ENCODE measurements at places on chromosomes 2 and 18.

- DNase-seq = no peak
Measured at GRCh38 chr2:140873915-140874531, 1256.8 kb downstream of the LRP1B start.

DNA sequence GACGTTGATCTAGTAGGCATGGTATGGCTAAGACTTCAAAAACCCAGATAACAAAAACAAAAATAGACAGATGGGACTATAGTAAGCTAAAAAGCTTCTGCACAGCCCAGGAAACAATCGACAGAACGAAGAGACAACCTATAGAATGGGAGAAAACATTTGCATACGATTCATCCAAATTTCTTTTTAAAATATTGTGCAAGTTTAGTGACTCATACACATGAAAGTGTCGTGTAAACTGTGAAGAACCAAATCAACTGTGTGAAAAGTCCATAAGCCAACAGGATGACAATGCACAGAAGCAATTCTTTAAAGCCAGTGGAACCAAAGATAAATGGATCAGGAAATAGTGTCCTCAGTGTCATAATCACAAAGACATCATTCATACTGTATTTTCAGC lies 671.1 kb downstream of the RNF144A start:
- no peak for DNase-seq

DNA sequence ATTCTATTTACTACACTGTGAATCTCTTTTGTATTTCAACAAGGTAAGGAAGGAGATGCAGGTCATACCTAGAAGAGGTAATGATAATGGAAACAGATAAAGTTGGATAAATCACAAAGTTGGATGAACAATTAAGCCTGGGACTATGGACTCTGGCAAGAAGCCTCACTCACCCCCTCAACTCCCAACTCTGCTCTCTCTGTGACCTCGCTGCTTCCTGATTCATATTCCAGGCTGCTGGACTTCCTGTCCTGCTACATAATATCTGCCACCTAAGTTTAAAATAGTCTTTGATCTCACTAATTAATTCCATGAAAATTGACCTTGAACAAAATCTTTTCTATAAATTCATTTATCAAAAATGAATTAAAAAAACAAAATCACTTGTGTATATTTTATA lies 215.3 kb downstream of the CALCRL start:
- DNase-seq = no peak

GRCh38 chr2:229635371-229635680 lies 79.0 kb downstream of the DNER start:
- no peak for DNase-seq

- DNase-seq = no peak
Measured at GRCh38 chr2:86300496-86300895, 36.9 kb downstream of the REEP1 start.

DNA sequence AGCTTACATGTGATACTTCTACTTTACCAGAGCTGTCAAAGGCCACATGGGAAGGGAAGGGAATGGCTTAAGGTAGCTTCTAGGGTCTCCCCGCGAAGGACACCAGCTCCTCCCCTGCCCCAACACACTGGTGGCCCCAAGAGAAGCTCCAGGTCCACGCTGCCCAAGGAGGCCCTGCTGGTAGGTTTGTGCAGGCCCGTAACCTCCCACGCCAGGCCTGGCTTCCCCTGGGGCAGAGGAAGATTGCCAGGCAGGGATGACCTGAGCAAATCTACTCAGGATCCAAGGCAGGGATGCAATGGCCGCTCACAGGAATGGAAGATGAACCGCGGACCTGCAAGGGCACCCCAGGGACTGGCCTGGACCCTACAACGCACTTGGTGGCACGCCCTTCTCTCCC lies 205.1 kb downstream of the MGAT5 start:
- no peak for DNase-seq

- no peak for DNase-seq
Measured at GRCh38 chr2:105592288-105592687, 152.4 kb upstream of the NCK2 start.

GRCh38 chr2:63846487-63846886 lies 4.8 kb downstream of the UGP2 start:
- DNase-seq = no peak

DNA sequence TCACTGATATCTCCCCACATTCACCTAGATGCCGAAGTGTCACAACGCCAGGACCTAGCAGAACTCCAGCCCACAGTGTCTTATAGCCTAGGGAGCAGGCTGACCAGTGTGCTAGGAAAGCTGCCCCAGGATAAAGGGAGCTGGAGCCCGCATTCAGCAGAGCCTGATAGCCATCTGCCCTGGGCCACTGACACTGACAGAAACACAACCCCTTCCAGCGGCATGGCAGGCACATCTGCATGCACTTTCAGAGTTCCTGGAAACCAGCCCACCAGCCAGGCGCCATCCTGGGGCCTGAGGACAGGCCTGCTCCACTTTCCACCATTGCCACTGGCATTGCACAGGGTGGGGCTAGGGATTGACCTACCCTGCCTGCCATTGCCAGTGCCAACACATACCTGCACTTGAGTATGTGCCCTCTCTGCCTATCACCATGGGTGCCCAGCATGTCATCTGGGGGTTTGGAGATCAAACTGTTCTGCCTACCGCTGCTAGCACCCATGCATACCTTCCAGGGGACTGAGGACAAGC lies 290.1 kb upstream of the KLHL14 start:
- no peak for DNase-seq

- no peak for DNase-seq
Measured at GRCh38 chr2:70073493-70073892, 13.8 kb upstream of the PCBP1 start.

DNA sequence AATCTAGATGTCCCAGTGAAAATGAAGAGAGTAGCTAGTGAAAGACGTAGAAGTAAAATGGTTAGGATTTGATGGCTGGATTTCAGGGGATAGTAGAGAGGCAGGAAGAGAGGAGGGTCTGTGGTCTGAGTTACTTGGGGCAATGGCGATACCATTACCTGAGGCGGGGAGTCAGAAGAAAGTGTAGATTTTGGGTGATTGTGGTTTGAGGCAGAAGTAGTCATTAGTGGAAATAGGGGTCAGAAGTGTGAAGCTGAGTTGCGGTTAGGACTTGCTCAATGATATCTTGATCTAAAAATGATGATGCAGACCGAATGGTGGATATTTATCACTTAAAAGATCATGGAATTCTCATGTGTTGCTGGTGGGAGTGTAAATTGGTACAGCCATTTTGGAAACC lies 41.0 kb downstream of the CEP192 start:
- no peak for DNase-seq

GRCh38 chr2:242043538-242044312 lies 174.2 kb downstream of the RTP5 start:
- DNase-seq = no peak

GRCh38 chr18:59846814-59847490 lies 52.8 kb upstream of the PMAIP1 start:
- DNase-seq = no peak

DNA sequence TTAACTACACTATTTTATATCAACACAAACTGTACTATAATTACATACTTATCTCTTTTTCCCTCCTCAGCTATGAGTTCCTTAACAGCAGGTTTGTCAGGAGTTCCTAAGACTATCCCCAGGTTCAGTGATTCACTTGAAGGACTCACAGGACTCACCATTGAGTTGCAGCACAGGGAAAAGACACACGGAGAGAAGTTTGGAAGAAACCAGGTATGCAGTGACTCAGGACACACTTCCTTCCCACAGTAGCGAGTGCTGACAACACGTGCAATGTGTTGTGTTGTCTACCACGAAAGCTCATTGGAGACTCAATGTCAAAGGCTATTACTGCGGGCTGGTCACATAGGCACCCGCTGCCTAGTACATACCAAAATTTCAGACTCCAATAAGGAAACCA lies 32.0 kb downstream of the MGAT4A start:
- DNase-seq = no peak

DNA sequence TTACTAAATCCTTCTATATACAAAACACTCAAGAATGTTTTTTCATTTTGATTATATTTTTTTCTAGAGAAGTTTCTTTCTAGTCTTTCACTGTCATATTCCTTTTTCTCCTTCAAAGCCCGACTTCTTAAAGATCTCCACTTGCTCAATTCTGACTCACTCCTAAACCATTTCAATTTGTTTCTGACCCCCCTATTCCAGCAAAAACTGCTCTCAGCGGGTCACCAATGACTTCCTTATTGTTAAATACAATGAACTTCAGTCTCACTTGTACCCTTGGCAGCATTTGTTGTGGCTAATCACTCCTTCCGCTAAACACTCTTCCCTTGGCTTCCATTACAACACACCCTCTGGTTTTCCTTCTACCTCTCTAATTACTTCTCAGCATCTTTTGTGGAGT lies 111.1 kb upstream of the RBBP8 start:
- no peak for DNase-seq

DNA sequence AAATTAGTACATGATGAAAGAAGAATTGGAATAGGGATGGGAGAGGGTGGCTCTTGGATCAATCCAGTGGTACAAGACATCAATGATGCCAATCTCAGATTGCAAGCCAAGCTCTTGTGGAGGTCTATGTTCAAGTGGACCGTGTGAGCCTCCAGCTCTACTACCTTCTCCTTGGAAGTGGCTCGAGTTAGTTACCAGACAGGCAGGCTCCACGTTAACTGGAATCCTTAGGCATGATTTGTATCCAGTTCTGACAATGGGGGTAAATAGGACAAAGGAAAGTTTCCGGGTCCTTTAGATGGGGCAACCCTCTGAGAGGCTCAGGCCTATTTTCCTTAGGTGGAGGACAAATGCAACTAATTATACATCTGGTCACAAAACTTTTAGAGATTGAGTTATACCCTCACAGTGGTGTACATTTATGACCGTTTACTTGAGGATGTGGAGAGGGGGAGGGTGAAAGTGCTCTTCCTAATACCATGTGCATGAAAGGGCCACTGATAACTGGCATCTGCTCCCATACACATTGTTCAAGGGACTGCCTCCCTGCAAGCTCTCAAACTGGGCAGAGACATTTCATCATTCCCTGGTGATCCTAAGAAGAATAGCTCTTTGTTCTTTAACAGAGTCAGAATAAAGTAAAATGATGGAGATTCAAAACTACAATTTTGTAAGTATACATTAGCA lies 180.2 kb downstream of the SOCS6 start:
- DNase-seq = no peak

GRCh38 chr2:159449504-159450124 lies 163.1 kb upstream of the WDSUB1 start:
- DNase-seq = no peak

DNA sequence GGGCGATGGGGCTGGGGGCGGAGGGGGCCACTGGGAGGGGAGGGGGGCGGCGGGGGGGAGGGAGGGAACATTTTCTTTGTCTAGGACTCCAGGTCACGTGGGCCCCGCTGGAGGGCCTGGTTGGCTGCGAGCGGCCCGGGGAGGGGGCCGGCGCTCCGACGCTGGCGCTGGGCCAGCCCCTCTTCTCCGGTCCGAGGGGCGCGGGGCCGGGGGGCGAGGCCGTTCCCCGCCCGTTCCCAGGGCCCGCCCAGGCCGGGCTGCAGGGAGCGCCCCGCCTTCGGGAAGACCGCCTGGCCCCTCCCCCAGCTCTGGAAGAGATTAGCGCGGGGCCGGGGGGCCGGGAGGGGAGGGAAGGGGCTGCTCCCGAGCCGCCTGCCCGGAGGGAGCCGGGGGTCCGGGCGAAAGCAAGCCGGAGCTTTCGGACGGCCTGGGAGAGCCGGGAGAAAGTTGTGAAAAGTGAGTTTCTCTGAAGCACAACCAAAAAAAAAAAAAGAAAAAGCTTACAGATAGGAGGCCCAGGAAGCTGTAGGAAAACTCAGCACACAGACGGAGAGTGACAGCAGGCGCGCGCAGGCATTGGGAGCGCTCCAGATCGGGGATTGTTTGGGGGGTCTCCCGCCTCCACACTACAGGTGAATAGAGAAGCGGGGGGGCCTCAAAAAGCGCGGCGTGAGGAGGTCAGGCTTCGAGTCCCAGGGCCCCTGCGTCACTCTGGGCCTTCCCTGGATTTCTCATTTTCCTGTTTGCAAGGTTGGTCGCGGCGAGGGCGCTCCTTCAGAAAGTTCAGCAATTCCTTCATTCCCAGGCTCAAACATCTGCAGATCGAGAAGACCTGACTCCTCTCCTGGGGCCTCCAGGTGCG lies 84.1 kb upstream of the POMC start:
- peak; percentile 49 for DNase-seq

DNA sequence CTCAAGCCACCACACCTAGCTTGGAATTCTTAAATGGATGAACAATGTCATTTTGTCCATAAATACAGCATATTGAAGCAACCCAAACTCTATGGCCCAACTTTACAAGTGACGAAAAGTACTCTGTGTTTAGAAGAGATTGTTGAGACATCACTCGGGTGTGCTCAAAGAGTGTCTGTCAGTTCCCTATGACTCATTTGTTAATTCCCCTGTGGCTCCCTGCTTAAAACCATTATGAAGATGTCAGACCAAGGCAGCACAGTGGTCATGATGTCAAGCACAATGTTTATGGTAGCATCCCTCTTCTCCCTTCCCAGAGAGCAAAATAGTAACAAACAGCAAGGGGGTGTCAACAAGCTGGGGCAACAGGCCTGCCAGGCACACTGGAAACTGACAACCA lies 3.0 kb downstream of the LYG1 start:
- no peak for DNase-seq

GRCh38 chr2:236353594-236353942 lies 89.4 kb upstream of the ASB18 start:
- no peak for DNase-seq
